Mesenchymal stem cell (in vitro differentiated cells and primary cell): ENCODE measurements at places on chromosomes 16 and 17.
A peak's percentile ranks its signal among the peaks of the same experiment; 100 is the strongest.

GRCh38 chr17:21397341-21398190, 21.4 kb downstream of the KCNJ12 start:
- DNase-seq = peak; percentile 48

- DNase-seq = no peak
Measured at GRCh38 chr16:79407461-79408135, 192.9 kb downstream of the MAF start.

- no peak for DNase-seq
Measured at GRCh38 chr17:44887971-44888954, 11.0 kb downstream of the EFTUD2 start.

DNA sequence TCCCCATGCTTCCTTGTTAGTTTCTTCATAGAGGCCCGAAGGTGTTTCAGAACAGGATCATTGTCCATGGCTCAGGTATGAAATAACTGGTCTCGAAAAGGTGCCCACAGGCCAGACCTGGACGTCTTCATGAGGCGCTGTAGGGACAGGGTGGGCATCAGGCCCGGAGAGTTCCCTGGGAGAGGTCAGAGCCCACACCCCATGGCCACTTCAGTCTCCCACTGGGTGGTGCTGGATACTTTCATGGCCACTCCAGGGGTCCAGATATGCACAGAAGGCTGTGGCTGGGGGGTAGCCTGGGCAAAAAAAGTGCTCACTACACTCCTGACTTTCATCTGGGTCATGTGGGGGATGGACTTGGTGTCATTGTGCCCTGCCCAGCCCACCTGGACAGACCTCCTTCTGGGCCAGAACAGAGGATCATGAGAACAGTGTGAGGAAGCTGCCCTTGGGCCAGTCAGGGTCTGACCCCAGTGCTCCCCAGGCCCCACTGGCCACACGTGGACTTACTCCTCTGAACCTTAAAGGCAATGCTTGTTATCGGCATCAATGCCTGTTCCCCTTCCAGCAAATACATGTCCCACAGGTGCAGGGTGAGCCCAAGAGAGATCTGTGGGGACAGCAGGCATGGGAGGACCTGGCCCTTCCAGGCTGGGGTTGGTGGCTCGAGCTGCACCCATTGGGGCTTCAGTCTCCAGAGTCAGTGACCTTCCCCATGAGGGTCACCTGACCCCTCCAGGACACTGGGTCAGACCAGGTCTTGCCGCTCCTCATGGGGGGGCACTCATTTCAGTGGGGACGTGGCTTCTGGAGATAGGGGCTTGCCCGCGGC, 36.9 kb downstream of the LGALS9 start:
- no peak for DNase-seq

GRCh38 chr16:21194771-21195301, 16.5 kb downstream of the ZP2 start:
- no peak for DNase-seq

DNA sequence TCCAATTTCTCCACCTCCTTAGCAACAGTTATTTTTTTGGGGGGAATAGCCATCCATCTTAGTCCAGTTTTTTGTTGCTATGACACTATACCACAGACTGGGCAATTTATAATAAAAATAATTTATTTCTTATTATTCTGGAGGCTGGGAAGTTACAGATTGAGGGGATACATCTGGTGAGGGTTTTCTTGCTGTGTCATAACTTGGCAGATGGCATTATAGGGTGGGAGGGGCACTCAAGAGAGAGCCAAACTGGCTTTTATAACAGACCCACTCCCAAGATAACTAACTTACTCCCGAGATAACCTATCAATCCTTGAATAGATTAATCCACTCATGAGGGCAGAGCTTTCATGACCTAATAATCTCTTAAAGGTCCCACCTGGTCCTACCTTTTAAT, 84.2 kb downstream of the ABCA8 start:
- no peak for DNase-seq

DNA sequence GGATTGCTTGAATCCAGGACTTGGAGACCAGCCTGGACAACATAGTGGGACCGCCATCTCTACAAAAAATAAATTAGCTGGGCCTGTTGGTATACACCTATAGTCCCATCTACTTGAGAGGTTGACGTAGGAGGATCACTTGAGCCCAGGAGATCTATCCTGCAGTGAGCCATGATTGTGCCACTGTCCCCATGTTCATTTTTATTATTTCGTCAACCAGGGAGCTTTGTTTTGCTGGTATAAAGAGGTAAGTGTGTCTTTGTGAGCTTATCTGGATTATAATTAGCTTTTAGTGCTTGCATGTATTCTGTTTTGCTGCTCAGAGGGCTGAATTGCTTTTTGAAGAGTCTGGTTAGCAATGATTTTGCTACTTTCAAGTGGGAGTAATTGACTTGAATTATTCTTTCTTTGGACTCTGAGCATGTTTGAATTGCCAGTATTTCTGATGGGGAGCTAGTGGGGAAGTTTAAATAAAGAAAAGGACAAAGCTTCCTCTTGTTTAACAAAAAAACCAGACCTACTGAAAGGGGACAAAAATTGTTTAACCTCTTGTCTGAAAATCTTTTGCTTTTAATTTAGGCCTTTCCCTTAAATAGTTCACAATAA, 31.6 kb upstream of the BCAS3 start:
- no peak for DNase-seq

- no peak for DNase-seq
Measured at GRCh38 chr17:75555679-75556153, 30.2 kb downstream of the LLGL2 start.

DNA sequence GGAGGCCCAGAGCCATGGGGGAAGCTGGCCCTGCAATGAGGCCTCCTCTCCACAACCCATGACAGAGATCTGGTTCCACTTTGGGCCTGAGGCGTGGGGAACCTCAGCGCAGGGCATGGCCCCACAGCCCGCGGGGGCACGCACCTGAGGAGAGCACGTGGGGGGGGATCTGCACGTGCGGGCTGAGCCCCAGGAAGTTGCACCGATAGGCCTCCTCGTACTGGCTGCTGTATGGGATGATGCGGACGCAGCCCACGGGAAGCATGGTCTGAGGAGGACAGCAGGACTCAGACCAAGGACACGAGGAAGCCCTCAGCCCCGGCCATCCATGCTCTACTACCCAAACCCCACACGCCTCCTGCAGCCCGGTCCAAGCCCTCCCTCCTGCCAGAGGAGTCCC, 10.1 kb upstream of the PLD6 start:
- DNase-seq = no peak

DNA sequence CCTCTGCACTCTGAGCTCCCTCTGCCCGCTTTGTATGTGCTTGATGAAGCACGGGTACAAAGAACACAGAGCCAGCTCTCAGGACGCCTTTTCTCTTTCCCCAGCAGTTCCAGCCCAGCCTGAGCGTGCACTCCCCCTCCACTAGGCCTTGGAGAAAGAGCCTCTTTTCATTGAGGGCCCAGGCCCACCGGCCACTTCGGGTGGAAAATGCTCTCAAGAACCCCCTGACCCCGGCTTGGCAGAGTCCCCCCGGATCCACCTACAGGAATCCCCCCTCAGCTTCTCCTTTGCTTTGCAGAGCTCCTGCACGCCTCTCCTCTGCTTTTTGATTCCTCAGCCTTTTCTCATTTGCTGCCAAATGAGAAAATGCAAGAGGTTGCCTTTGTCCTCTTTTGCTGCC, 30.2 kb downstream of the MRC2 start:
- no peak for DNase-seq

DNA sequence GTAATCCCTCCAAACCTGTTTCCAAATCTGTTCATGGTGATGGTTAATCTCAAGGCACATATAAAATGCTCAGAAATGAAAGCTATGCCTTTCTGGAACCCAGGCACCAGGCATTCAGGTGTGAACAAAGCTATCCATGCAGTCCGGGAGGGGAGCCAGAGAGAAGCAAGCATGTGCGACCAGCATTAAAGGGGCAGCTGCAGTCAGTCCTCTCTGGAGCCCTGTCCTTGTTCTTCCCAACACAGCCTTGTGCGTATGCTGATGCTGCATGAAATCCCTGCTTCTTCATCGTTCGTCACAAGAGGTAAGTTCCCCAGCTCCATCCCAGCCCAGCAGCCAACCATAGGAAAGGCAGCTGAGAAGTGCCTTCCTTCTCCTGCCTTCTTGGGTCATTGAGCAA, 148.7 kb downstream of the GRIN2A start:
- no peak for DNase-seq

- no peak for DNase-seq
Measured at GRCh38 chr17:45369421-45369820, 52.6 kb upstream of the MAP3K14 start.

DNA sequence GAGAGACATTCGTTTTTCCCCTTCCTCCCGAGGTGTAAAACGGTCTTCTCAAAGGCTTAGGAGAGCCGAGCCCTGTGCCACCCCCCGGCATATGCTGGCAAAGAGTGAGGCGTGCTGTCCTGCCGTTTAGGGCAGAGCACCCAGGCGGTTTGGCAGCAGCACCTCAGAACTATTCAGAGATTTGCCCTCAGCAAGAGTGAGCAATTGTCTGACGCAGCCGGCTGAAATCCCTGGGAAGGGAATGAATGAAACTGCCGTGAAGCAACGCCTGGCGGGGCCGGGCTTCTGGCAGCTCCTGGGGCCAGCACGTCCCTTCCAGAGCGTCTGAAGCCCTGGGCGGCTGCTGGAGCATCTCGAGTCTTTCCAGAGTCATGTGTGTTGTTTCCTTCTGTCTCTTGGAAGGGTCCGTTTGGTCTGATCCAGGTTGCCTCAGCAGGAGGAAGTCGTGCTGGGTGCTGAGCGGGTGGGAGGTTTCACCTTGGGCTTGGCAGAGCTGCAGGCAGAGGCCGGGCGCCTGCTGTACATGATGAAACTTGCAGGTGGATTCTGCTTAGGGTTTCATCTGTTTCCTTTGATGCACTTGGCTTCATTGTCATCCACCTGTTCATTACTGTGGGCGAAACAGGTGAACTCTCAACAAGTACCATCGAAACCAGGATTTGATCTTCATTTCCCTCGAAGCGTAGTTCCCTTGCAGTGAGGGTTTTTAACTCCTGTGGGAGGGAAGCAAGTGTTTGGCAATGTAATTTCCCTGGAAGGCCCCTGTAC, 35.4 kb downstream of the TBCD start:
- no peak for DNase-seq

GRCh38 chr16:7338826-7339225, 6.2 kb downstream of the RBFOX1 start:
- no peak for DNase-seq

DNA sequence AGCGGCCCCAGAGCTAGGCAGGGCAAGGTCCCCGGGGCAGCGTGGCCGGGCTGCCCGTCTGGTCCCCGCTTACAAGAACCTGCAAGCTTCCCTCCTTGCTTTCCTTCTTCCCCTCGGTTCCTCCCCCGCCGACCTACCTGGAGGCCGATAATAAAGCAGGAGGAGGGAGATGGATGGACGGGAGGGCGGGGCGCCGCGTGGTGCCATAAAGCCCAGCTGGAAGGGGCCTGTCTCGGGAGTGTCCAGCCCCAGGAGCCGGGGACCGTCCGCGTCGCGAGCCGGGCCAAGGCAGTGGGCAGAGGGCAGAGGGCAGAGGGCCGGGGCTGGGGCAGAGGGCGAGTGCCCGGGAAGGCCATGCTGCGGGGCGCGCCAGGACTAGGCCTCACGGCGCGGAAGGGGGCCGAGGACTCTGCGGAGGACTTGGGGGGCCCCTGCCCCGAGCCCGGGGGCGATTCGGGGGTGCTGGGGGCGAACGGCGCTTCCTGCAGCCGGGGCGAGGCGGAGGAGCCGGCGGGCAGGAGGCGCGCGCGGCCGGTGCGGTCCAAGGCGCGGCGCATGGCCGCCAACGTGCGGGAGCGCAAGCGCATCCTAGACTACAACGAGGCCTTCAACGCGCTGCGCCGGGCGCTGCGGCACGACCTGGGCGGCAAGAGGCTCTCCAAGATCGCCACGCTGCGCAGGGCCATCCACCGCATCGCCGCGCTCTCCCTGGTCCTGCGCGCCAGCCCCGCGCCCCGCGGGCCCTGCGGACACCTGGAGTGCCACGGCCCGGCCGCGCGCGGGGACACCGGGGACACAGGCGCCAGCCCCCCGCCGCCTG, at the start of gene BHLHA9:
BHLHA9 (plus strand) TSS at position 235 of the 820 bp plus-strand sequence; CDS start at position 355, 120 bp downstream.
- no peak for DNase-seq

DNA sequence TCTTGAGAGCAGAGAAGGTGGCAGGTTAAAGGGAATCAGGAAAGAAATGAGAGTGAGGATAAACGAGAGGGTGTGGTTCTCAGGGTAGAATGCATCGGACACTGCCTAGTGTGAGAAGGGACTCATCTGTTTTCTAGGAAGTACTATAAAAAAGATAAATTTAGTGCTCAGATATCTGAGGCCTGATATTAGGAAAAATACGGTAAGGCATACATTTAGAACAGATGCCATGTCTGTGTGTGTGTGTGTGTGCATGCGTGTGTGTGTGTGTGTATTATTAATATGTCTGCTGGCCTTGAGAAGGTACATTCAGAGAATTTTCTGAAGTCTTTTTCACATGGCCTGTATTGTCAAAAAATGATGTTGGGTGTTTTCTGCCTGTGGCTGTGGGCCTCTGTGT, 414.8 kb downstream of the MAF start:
- DNase-seq = no peak

DNA sequence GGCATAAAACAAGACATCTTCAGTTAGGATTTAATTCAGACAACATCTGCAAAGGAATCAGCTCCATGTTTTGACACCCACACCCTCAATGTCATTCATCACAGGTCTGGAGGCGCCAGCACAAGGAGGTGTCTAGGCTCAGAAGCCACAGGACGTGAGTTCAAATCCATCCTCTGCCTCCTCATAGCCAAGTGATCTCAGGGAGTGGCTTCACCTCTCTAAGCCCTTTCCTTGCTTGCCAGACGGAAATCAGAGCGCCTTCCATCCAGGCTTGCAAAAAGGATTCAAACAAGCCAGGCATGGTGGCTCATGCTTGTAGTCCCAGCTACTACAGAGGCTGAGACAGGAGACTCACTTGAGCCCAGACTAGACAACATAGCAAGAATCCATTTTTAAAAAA, 84.6 kb downstream of the GSG1L start:
- no peak for DNase-seq

- no peak for DNase-seq
Measured at GRCh38 chr17:73318836-73319235, 7.0 kb upstream of the CDC42EP4 start.

DNA sequence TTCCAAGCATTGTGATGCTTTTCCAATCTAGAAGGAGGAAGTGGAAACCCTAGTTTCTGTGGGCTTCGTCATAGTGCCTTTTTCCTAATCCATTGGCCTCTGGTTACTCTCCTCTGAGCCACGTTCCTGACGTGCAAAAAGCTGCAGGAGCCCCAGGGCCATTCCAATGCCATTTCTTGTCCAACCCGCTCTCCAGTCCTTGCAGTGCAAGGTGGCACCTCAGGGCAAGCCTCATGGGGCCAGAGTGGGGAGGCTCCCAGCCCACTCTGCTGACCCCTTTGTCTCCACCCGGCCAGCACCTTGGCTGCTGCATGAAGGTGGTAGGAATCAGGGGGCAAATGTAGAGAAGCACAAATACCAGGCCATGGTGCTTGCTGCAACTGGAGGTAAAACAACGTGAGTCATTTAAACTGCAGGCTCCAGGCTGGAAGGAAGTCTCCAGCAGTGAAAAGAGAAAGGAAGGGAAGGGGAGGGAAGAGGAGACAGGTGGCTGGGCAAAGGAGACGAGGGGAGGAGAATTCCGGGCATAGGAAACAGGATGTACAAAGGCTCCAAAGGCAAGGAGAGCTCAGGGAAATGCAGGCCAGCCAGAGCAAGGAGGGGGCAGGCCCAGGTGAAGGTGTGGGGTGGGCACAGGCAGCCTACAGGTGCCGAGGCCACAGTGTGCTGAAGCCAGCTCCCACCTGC, 168.2 kb upstream of the TNRC6C start:
- no peak for DNase-seq
